Ovary (tissue), 10 donors: ENCODE measurements at places on chromosomes 16 and 17. TPM values are rescaled to one million over a fixed set of nuclear protein-coding genes. Genes with fewer than 3 reads are reported as not detected.

The WNK4 gene
- total RNA-seq = 6.4 TPM

The CES4A gene
- 67.1 TPM for total RNA-seq

GRCh38 chr17:77884019-77884418 is 74.5 kb upstream of the TNRC6C start:
- no peak for DNase-seq

GRCh38 chr16:63461248-63461841 is 1425.1 kb upstream of the CDH8 start:
- no peak for DNase-seq

DNA sequence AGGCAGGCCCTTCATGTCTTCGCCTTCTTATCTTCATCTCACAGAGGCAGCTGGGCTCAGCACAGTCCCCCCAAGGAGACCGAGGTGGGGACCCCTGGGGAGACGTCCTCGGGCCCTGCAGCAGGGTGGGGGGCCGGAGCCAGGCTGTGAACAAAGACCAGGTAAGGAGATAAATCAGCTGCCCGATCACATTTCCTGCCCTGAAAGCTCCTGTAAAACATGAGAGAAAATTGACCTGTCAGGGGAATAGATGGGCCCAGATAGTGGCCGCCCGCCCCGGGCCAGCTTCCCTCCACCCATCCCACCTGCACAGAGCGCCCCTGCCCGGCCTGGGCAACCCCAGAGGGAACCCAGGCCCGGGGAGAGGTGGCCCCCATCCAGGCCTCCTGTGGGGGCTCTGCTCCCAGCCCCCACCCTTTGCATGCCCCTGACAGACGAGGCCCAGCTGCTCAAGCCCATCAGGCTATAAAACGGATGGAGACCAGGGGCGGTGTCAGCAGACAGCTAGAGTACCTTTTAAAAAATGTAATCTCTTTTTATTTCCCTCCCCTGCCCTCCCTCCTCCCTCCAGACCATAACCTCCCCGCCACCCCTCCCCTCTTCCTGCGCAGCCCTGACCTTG is 18.8 kb upstream of the SLC38A10 start:
- no peak for DNase-seq
